NCI-H1930 (cell line): ENCODE measurements at places on chromosomes 4 and X.

GRCh38 chr4:27692868-27693634 lies 832.4 kb downstream of the STIM2 start:
- no peak for DNase-seq

GRCh38 chr4:4486969-4487368 lies 54.9 kb downstream of the STX18 start:
- DNase-seq: no peak

GRCh38 chrX:78945186-78945912 lies at the start of gene P2RY10:
Gene P2RY10, plus strand, starts transcription at chrX:78945391. Its CDS starts 15,130 bp downstream, at chrX:78960521.
- no peak for DNase-seq

- no peak for DNase-seq
Measured at GRCh38 chr4:118985170-118986000, 96.7 kb downstream of the SYNPO2 start.

DNA sequence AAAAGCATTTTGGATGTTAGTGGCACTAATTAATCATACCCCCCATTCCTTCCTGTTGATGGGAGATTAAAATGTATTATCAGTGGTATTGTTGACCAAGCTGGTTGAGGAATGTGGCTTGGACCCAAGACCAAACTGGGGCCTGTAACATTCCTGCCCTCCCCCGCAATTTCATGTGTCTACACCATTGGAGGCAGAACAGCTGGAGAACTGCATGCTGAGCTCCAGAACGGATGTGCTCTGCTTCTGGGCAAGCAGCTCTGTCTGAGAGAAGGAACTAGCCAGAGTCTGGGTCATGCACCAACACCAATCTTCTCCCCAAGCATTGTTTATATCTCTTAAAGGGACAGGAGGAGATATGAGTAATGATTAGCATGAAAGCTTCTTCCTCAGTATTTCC lies 185.5 kb downstream of the CEP135 start:
- DNase-seq: no peak

GRCh38 chrX:64394874-64395567 lies at the start of gene MTMR8:
Gene MTMR8, minus strand, starts transcription at chrX:64395452. Its CDS starts 89 bp downstream, at chrX:64395363.
- DNase-seq: peak; percentile 37

DNA sequence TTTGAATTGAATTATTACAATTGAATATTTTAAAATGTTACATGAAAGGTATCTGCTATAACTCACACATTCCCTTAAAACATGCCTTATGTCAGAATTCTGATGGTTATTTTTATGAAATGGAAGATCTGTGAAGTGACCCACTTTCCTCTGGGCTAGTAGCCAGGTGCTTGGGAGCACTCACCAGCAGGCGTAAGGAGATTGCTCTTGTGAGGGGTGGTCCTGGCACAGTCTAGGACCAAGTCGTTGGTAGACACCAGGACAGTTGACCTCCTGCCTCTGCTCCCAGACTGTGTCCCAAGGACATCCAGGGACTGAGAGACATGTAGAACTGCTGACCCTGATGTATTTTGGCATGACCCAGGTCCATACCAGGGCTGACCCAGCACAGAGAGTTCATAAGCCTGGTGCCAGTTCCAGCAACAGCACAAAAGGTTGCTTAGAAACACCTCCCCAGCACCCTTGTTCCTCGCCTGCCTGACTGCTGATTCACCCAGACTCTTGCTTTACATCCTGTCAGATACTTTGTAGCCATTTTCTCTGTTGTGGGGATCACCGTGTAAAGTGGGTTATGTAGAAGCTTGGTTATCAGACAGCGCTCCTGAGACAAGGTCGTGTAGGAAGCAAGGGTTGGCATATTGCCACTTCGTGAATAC lies 48.5 kb downstream of the NELFA start:
- no peak for DNase-seq

DNA sequence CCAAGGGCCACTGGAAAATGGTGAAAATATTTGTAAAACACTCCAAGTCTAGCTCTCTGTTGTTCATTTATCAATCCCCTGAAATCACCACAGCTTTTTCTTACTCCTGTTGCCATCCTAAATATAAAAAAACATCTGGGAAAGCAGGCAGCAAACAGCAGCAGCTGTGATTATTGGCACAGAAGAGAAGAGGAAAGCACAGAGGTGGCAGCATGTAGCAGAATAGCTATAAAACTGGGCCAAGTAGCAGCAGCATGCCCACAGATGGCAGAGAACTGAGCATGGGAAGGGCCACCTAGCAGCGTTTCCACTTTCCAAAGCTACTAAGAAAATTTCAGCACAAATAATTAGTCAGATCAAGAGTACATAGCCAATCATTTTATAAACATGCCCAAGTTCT lies 307.2 kb downstream of the SLC7A11 start:
- no peak for DNase-seq

GRCh38 chrX:65997978-65998717 lies 41.7 kb downstream of the VSIG4 start:
- DNase-seq: no peak

DNA sequence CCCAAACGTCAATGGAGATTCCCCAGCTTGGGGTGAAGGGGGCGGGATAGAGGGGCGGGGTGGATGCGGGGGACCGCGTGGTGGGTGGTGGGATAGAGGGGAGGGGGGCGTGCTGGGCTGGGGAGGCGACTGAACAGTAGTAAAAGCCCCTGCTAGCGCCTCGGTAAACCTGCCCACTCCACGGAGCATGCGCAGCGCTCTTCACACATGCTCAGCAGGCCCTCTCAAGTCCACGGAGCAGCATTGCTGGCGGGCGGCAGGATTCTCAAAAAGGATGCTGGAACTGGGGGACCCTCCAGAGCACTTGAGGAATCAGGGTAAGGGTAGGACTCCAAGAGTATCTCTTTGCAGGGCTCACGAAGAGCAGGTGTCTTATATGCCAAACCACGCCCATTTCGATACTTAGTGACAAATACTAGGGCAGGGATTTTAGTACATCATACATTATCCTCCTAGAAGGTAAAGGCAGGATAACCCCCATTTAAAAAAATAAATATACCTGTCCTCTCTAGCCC lies 378 bp upstream of the RPS6KA6 start:
- peak; percentile 24 for DNase-seq

GRCh38 chr4:65023883-65024670 lies 614.8 kb upstream of the TECRL start:
- DNase-seq: no peak

DNA sequence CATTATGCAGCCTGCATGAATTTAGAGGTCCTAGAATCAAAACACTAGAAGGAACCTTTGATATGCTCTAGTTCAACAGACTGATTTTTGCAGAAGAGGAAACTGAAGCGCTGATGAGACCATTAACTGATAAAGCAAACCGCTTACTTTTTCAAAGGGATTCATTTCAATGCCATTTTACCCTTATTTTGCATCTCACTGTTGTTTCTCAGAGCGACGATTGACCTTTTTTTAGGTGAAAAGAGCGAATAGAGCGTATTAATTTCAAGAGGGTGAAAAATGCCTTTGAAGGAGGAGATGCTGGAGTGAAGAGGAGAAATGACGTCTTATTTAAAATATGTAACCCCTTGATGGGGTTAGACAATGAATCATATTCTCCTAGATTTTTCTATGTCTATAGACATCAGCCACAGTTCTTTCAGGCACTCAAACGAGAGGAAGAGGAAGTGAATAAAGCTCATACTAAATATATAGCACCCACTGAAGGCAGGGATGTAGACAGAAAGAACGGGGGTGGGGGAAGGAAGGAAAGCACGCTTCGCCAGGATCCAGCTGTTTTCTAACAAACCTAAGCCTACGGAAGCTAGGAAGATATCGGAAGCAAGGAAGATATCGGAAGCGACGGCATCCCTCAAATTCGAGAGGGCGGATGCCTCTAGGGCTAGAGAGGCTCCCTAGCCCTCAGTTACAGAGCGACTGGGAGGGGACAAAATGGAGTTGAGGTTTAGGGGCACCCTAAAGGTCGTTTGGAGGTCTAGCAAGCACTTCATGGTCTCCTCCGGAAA lies 848 bp downstream of the ACSL4 start:
- DNase-seq: no peak

- no peak for DNase-seq
Measured at GRCh38 chr4:53764761-53765490, 173.6 kb upstream of the LNX1 start.

- DNase-seq: no peak
Measured at GRCh38 chrX:108022491-108023089, 22.3 kb upstream of the VSIG1 start.

DNA sequence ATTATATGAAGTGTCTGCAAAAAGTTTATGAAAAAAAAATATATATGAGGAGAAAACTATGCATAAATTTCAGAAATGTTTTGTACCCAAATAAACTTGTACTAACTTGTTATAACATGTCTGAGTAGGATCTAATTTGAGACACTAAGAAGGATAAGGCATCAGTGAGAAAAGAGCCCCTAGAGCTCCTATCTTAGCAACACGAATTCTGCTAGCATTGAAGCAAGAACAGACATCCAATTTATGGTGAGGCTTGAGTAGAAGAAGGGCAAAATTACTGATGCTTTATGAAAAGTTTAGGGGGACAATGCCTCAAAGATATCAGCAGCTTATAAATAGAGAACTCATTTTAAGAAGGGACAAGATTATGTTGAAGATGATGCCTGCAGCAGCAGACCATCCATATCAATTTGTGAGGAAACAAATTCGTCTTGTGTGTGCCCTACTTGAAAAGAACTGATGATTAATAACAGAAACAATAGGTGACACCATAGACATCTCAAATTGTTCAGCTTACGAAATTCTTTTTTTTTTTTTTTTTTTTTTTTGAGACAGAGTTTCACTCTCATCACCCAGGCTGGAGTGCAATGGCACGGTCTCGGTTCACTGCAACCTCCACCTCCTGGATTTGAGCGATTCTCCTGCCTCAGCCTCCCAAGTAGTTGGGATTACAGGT lies 35.7 kb upstream of the ADAM29 start:
- no peak for DNase-seq

GRCh38 chrX:128457674-128458073 lies 405.5 kb upstream of the ACTRT1 start:
- no peak for DNase-seq

DNA sequence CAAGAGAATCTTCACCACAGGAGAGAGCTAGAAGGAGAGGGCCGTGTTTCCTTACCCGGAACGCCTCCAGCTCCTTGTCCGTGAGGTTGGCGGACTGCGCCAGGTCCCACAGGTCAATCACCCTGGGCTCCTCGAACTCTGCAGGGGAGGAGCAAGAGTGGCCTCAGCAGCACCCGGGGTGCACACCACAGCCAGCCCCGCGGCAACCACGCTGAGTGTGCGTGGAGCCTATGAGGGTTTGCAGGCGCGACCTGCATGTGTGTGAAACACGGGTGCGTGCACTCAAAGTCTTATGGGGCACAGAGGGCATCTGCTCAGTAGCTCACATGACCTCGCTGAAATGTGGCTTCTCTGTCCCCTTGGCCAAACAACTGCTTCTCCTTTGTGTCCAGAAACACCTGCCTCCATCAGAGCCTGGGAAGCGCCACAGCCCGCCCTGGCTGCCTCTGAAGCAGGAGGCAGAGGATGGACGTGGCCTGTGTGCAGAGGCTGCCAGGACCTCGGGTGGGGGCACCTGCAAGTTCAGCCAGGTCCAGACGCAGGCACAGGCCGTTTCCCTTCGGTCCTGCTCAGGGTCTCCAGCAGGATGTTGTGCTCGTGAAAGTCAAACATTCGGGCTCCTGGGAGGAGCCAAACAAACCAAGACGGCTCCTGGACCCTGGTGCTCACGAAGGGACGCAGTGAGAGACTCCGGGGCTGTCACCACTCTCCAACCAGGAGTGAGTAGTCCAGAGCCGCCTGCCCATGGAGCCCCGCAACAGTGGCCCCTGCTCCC lies 16.0 kb downstream of the LRPAP1 start:
- no peak for DNase-seq

DNA sequence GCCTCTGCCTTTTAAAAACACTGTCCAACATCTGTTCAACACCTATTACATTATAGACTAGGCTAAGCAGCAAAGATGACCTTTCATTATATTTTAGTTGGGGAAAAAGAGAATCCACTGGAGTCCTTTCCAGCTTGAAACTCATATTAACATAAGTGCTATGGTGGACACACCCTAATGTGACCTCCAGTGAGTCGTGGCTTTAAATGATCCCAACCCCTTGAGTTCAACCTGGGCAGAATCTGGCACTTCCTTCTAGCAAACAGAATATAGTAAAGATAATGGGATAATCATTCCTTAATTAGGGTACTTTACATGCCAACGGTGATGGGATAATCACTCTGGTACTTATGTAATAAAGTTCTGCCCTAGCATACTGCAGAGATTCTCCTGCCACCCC lies 162.6 kb downstream of the MAB21L2 start:
- DNase-seq: no peak

GRCh38 chr4:29390921-29391320 lies 1329.2 kb upstream of the PCDH7 start:
- DNase-seq: no peak

DNA sequence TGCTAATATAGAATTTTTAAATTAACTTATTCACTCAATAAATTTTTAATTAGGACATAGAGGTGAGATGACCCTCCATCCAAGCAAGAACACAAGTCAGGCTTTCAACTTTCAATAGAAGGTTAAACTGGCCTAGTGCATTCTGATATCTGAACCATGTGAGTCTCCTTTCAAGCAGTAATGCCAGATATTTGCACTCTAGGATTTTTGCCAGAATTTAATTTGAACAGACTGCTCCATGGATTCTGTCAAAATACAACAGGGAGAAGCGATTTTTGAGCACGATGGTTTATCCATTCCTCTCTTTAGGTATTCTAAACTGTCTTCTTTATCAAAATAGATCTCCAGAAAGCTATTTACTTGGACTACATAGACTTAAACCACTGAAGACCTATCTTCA lies 72.0 kb upstream of the DCLK2 start:
- no peak for DNase-seq

DNA sequence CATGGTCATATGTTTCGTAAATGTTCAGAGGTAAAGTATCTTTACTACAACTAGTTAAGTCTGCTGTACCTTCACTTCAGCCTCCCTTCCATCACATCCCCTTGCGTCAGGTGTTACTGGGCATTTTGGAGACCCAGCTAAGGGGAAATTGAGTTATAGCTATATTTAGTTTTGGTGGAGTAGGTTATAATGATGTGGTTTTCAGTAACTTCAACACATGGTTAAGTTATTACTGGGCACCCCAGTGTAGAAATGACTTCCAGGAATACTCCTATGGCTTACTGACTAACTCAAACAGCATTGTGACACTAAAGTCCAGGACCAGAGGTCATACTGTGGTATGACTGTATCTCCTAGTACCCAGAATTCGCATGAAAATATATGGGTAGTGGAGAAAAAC lies 23.4 kb upstream of the ACSL1 start:
- DNase-seq: no peak

DNA sequence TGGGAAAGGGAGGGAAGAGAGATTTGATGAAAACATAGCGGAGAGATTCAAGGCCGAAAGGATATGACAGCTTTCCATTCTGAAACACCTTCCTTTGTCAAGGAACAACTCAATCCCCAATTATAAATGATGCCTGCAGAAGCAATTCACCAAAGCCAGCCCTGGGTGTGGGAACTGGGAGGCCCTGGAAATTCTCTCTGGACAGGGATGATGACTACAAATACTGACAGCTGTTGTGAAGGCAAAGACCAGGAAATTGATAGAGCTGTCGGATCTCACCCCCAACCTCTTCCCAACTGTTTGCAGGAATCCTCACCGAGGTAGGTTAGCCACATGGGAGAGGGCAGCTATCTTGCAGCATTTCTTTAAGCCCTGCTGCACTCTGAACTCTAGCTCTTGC lies 54.3 kb downstream of the CCDC149 start:
- DNase-seq: no peak

- DNase-seq: no peak
Measured at GRCh38 chr4:146545102-146545501, 23.4 kb upstream of the SLC10A7 start.

- no peak for DNase-seq
Measured at GRCh38 chr4:13530823-13531624, 13.3 kb downstream of the NKX3-2 start.

- DNase-seq: no peak
Measured at GRCh38 chr4:13059019-13059418, 425.1 kb downstream of the RAB28 start.
